ENCODE measurements at places on chromosomes 5 and 9.

GRCh38 chr5:116137544-116138378 is 52.9 kb downstream of the COMMD10 start:
- peak; percentile 10 for DNase-seq

- DNase-seq = no peak
Observed at GRCh38 chr5:10275460-10275859, 25.4 kb downstream of the CCT5 start.

GRCh38 chr5:163362840-163363371 is 74.5 kb upstream of the CCNG1 start:
- DNase-seq = no peak

DNA sequence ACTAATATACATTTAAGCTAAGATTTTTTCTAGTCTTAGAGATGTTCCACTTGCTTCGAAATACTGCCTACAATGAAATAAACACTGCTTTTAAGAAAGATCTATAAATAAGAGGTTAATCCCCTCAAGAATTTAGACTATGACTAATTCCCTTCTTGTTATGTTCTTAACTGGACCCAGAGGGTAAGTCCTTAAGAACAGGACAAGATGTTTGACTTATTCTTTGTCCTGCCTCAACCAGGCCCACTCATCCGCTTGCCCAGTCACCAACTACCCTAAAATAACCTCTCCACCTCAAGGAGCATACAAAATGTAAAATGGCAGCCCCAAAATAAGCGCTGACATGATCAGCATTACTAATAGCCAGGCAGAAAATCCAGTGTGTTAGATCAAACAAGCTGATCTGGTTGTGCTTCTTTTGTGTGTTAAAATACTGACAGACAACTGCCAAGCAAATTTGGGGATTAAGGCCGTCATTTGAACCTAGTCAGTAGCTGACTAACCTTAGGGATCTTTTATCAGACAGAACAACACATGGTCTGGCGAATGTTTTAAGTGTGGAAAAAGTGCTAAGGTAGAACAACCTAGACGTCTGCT is 93.7 kb upstream of the SMC5 start:
- DNase-seq = no peak

DNA sequence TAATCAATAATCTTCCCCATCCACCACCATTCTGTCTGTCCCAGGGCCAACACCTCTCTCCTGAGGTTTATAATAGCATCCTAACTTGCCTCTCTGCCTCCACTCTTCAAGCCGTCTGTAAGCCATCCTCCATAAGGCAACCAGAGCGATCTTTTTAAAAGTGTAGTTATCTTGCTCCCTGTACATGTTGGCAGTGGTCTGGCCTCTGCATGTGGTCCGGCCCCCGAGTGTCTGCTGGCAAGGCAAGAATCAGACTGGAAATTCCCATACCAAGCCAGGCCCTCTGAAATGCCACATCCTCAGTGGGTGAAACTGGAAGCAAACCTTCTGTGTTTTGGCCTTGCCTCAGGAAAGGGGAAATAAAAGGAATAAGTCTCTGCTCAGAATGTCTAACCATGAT is 17.0 kb downstream of the TTLL11 start:
- no peak for DNase-seq

GRCh38 chr9:89037346-89037745 is 46.1 kb downstream of the S1PR3 start:
- no peak for DNase-seq

DNA sequence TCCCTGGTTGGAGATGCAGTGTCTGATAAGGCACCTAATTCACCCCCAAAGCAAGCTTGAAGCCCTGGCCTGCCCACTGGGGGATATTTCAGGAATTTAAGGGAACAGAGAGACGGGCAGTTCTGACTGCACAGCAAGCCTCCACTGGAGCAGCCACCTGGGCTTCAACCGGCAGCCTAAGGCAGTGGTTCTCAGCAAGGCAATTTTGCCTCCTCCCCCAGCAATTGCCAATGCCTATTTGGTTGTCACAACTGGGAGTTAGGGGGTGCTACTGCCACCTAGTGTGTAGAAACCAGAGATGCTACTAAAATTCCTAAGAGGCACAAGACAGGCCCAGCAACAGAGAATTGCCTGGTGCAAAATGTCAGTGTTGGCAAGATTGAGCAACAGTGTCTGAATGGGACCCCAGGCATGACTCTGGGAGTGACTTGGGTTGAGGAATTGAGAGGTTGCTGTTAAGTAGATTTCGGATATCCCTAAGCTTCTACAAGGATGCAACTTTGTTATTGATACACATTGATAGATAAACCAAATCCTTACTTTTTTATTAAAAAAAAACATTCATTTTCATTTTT is 58.7 kb upstream of the CTSL start:
- no peak for DNase-seq

- no peak for DNase-seq
Observed at GRCh38 chr9:125820100-125820804, 73.1 kb downstream of the PBX3 start.

DNA sequence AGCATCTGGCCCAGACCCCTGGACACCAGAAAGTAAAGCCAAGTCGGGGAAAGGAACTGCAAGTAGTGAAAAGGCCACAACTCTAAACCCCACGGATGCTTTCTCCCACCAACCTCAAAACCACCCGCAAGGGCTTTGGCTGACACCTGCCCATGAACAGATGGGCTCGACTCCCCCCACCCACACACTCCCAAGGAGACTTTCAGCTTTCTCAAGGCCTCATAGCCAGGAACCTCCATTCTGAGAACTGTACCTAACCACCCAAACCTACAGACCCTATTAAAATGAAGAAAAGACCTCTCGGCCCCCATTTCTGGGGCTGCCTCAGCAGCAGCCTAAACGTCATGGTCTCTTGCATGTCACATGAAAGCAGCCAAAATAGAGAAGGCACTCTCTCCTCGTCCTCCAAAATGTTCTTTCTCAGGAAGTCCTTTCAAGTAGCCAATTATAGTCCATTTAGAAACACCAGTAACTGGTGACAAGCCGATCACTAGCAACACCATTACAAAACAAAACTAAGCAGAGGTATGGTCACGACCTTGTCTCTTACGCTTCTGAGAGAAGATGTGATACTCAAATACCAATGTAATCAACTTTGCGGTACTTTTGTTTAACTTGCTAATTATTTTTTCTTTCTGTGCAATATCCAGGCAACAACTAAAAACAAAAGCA is 2.9 kb downstream of the B4GALT1 start:
- DNase-seq = no peak

DNA sequence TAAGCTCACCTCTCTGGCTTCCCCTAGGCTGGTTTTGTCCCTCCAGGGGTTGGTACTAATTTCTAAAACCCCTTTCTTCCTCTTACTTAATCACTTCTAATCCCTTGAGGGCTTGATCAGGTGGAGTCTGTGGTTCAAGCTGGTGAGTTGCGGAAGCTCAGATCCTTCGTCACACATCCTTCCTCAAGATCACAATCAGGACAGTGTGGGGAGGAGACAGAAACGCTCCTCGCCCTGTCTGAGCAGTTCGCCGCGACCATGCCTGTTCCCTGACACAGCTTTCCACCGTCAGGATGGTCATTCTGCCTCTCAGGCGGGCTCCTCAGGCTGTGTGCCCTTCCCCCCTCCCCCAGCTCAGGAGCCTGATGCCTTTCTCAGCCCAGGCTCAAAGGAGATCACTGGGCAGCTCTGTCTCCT is 24.3 kb downstream of the CPLX2 start:
- no peak for DNase-seq

- no peak for DNase-seq
Observed at GRCh38 chr5:170307575-170308465, 10.2 kb upstream of the LCP2 start.

GRCh38 chr5:38059876-38060275 is 198.5 kb upstream of the EGFLAM start:
- no peak for DNase-seq

GRCh38 chr5:168377525-168377924 is 86.1 kb downstream of the WWC1 start:
- DNase-seq = no peak

DNA sequence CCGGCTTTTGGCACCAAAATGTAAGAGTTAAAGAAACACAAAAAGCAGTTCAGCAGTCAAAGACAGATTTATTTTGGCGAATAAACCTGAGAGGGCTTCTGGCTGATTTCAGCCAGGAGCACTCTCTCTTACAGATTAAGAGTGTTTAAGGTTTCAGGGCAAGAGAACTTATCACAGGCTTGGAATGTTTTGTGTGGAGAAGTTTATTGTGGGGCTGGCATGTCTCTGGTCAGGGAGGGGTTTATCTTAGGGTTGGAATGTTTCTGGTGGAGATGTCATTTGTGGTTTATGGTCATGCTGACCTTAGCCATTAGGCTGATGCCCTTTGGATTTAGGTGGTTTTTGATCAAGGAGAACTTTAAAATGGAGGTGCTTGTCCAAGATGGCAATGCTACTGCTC is 622.3 kb upstream of the PTPRD start:
- no peak for DNase-seq

DNA sequence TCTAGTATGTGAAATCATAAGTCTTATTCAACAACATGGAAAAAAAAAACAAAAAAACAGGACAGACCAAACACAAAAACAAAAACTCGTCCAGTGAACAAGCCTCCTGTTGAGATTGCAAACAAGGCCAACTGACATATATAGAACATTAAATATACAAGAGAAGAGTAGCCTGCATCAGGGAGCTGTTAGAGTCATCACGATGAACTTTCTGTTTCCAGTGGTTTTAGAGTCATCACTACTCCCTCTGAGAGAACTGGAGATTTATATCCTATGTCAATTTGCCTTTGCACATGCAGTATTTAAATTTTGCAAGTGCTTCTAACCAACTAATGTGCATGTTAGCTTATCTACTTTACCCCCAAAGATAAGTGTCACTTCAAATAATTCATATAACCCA is 9.9 kb downstream of the SNCAIP start:
- no peak for DNase-seq

GRCh38 chr9:136805207-136805740 is 2.5 kb upstream of the RABL6 start:
- DNase-seq = no peak

DNA sequence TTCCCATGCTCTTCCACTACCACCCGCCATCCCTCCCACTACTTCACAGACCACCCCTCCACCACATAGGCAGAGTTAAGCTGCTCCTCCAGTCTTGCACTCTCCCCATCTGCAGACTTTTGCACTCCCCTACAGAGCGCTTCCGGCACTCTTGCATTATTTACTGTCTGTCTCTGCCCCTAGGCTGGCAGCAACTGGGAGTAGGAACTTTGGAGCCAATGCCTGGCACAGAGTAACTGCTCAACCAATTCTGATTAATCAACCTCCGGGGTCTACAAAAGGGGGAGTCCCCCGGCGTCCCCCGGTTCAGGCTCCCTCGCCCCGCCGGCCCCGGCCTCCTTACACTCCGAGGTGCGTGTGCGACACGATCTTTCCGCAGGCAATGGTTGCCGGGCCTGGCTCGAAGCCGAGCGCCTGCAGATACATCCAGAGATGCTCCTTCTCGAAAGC is 498 bp downstream of the HAUS6 start:
- DNase-seq = no peak

- DNase-seq = no peak
Observed at GRCh38 chr9:84598921-84599636, 70.5 kb upstream of the NTRK2 start.

DNA sequence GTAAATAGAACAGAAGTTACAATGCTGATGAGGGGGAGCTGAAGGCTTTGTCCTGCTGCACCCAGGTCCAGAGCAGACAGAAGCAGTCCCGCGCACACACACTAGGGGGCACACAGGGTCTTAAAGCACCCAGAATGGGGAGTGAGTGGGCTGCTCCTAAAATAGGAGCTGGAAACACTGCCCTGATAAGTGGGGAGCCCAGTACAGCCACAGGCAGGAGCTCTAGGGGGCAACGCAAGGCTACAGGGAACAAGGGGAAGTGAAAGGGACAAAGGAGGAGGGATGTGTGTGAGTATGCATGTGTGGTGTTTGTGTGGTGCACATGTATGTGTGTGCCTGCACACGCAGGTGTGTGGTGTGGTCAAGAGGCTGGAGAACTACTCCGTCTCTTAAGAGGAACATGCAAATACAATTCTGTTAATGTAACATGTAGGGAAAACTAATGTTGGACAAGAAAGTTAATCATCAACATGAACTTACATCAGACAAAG is 191.5 kb downstream of the ROR2 start:
- DNase-seq = no peak

GRCh38 chr5:19770396-19770795 is 217.6 kb downstream of the CDH18 start:
- DNase-seq = no peak

DNA sequence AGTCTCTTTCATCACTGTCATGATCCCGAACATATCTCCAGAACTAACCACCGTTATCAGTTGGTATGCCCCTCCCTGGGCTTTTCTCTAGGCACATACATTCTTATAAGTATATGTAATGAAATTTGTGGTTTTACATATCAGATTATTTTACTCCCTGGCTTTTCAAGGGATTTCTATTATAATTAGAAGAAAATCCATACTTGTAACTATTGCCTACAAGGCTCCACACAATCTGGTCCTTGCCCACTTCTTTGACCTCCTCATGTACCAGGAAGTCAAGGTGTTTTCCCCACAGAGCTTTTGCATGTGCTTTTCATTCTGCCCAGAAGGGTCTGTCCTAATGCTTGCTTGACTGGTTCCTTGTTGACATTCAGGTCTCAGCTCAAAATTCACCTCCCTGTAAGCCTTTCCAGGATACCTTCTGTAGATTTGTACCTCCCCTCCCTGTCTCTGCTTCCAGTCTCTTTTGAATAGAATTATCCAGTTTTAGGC is 33.6 kb upstream of the HSD17B4 start:
- DNase-seq = no peak

- no peak for DNase-seq
Observed at GRCh38 chr9:83520292-83520691, 17.9 kb downstream of the FRMD3 start.

GRCh38 chr5:135538261-135538660 is 2.5 kb upstream of the NEUROG1 start:
- no peak for DNase-seq

- DNase-seq = no peak
Observed at GRCh38 chr5:149452007-149452664, 73.0 kb upstream of the IL17B start.

- no peak for DNase-seq
Observed at GRCh38 chr5:178337334-178337741, 104.7 kb upstream of the PHYKPL start.

GRCh38 chr5:53411388-53411787 is 69.0 kb upstream of the FST start:
- no peak for DNase-seq

DNA sequence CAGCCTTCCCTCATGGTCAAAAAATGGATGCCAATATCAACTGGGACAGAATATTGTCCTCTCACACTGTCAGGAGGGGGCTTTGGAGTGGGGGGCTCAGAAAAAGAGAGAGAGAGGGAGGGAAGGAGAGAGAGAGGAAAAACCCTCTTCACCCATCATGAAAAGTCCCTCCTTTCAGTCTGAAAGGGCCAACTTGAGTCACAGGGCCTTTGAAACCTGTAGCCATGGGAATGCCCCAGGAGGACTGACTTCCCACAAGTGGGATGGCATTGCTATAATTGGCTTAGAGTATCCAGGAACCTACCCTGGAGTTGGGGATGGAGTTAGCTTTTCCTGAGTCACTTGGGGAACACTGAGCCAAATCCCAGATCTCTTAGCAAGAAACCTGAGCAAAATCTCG is 41.2 kb downstream of the DNAJC21 start:
- no peak for DNase-seq

- no peak for DNase-seq
Observed at GRCh38 chr9:111851553-111851952, 45.1 kb upstream of the UGCG start.

- no peak for DNase-seq
Observed at GRCh38 chr5:75040973-75041372, 11.4 kb downstream of the GCNT4 start.
